ENCODE measurements at places on chromosomes 1 and 21. TPM values are rescaled to one million over a fixed set of nuclear protein-coding genes. Genes with fewer than 3 reads are reported as not detected.

Gene ENSA
- 341 TPM for polyA plus RNA-seq

Gene PDZK1
- polyA plus RNA-seq: 0.88 TPM

Gene CD53
- polyA plus RNA-seq: not detected

Gene HUNK
- 9.3 TPM for polyA plus RNA-seq

Gene GREM2
- 0.62 TPM for polyA plus RNA-seq

Gene AKR1A1
- 149 TPM for polyA plus RNA-seq

Gene NDUFS2
- polyA plus RNA-seq: 197 TPM

Gene ABCG1
- polyA plus RNA-seq: 17.1 TPM

Gene CELA2B
- polyA plus RNA-seq: not detected

Gene HMCN1
- 0.02 TPM for polyA plus RNA-seq

Gene TMIGD3
- not detected for polyA plus RNA-seq

Gene PGLYRP4
- not detected for polyA plus RNA-seq

Gene MFN2
- 60.6 TPM for polyA plus RNA-seq

Gene ERO1B
- 3.9 TPM for polyA plus RNA-seq

Gene CRYAA
- polyA plus RNA-seq: not detected

Gene GNG4
- 57.6 TPM for polyA plus RNA-seq

Gene ERVH48-1
- not detected for polyA plus RNA-seq

Gene IL6R
- not detected for polyA plus RNA-seq

Gene HCRTR1
- 0.34 TPM for polyA plus RNA-seq

Gene EFNA1
- not detected for polyA plus RNA-seq

Gene CKS1B
- 29.0 TPM for polyA plus RNA-seq

Gene ALPL
- 3.4 TPM for polyA plus RNA-seq

Gene KLHDC7A
- polyA plus RNA-seq: 0.04 TPM

Gene KCNT2
- polyA plus RNA-seq: 19.5 TPM

Gene NMNAT2
- polyA plus RNA-seq: 50.2 TPM

Gene TADA1
- polyA plus RNA-seq: 101 TPM

Gene OR2L13
- not detected for polyA plus RNA-seq

Gene ROR1
- 0.27 TPM for polyA plus RNA-seq

Gene PPIAL4G
- not detected for polyA plus RNA-seq

Gene SELL
- not detected for polyA plus RNA-seq

Gene GJA4
- polyA plus RNA-seq: not detected

Gene SPRR1B
- not detected for polyA plus RNA-seq

Gene CLEC20A
- 0.78 TPM for polyA plus RNA-seq

Gene RCAN1
- 46.0 TPM for polyA plus RNA-seq

Gene PKLR
- not detected for polyA plus RNA-seq

Gene CACNA1S
- 0.05 TPM for polyA plus RNA-seq

Gene TTC13
- polyA plus RNA-seq: 36.7 TPM

Gene TINAGL1
- 1.0 TPM for polyA plus RNA-seq

Gene BCAR3
- 2.5 TPM for polyA plus RNA-seq

Gene LY9
- not detected for polyA plus RNA-seq

Data from neural cell (in vitro differentiated cells).